ENCODE measurements at places on chromosomes 2 and 18.

- DNase-seq = no peak
Observed at GRCh38 chr2:172087207-172087779, 2.0 kb downstream of the DLX1 start.

GRCh38 chr2:39094717-39095363 lies 26.0 kb downstream of the SOS1 start:
- DNase-seq = no peak

DNA sequence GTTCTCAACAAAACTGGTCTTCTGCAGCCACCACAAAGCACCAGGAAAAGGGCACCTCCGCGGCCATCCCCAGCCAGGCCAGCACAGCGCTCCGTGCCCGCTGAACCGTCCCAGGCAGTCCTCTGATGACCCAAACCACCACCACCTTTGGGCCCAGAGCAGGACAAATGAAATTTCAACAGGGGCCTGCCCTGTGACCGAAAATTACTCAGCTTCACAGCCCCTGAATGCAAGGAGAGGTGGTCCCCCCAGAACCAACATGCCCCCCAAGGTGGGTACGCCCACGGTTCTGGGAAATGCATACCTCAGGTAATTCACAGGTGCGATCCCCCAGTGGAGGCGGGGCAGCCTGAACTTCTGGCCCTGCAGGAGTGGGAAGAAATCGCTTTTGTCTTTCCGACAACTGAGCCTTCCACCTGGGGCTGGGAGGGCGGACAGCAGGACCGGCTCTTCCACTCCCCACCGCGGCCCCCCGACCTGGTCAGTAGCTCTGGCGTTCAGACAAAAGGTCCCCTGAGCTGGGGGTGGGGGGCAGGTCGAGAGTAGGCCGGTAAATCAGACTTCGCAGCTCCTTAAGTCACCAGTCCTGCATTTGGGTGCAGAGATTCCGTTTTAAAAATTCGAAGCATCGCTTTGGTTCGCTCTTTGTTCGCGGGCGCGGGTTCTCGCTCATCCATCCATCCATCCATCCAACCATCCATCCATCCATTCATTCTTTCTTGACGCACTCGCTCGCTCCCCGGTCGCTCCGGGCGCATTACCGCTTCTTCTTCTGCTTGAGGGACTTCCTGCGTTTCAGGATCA lies 1.4 kb downstream of the ARL4C start:
- no peak for DNase-seq

- no peak for DNase-seq
Observed at GRCh38 chr2:133475610-133476009, 92.7 kb downstream of the NCKAP5 start.

- DNase-seq = no peak
Observed at GRCh38 chr18:43563780-43564179, 286.5 kb upstream of the SYT4 start.

GRCh38 chr18:55012008-55012407 lies 52.7 kb upstream of the CCDC68 start:
- no peak for DNase-seq

Measured in uterus (tissue), 4 donors.